Aorta (tissue), 5 donors: ENCODE measurements at places on chromosomes 12 and 14.
A peak's percentile ranks its signal among the peaks of the same experiment; 100 is the strongest.

DNA sequence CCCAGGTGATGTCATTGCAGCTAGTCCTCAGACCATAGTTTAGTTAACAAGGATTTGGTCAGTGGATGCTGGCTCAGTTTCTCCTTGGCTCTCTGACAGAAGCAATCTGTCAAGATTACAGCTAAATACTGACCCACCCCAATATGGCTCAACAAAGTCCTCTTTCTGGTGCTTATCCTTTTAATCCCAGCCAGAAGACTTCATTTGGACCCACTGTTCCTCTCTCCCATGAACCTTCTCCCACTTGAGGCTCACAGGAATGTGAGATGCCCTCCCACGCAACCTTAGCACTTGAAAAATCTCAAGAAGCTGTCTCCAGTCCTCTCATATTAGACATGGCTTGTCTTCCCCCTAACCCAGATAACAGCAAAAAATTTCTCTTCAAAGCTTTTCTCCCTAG is 47.7 kb downstream of the C12orf50 start:
- no peaks in the 10 kb centered on the region for H3K27me3 ChIP-seq
- H3K4me1 ChIP-seq: no peaks in the 10 kb centered on the region
- H3K27ac ChIP-seq: no peak overlapping the region
- DNase-seq: no peak
- no peak overlapping the region for H3K4me3 ChIP-seq

- no peak overlapping the region for H3K27ac ChIP-seq
- no peaks in the 10 kb centered on the region for H3K27me3 ChIP-seq
- H3K36me3 ChIP-seq: no peaks in the 10 kb centered on the region
- no peak for DNase-seq
- no peak overlapping the region for H3K4me3 ChIP-seq
Measured at GRCh38 chr14:76391981-76392690, 16.2 kb downstream of the ESRRB start.

GRCh38 chr12:5692850-5693249 is 252.2 kb downstream of the ANO2 start:
- H3K27ac ChIP-seq: no peak overlapping the region
- no peaks in the 10 kb centered on the region for H3K36me3 ChIP-seq
- H3K27me3 ChIP-seq: no peaks in the 10 kb centered on the region
- H3K4me1 ChIP-seq: no peaks in the 10 kb centered on the region

- H3K36me3 ChIP-seq: no peaks in the 10 kb centered on the region
- H3K4me3 ChIP-seq: no peak overlapping the region
- no peaks in the 10 kb centered on the region for H3K27me3 ChIP-seq
Measured at GRCh38 chr12:130031571-130032189, 127.9 kb upstream of the TMEM132D start.

DNA sequence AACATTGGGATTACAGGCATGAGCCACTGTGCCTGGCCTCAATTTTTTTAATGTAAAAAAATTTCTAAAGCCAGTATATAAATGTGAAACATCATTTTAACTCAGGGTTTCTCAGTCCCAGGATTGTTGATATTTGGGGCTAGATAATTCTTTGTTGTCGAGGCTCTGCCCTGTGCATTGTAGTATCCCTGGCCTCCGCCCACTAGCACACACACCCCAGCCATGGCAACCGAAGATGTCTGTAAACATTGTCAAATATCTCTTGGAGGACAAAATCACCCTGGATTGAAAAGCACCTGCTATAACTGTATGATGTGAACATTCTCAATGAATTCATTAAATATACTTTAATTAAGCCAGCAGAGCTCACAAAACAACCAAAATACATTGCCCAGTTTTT is 8.4 kb upstream of the CIT start:
- no peak for DNase-seq
- no peak overlapping the region for H3K27ac ChIP-seq
- H3K4me3 ChIP-seq: no peak overlapping the region
- H3K4me1 ChIP-seq: no peaks in the 10 kb centered on the region

- DNase-seq: no peak
- no peak overlapping the region for H3K27ac ChIP-seq
Measured at GRCh38 chr14:99157246-99157645, 114.8 kb downstream of the BCL11B start.

DNA sequence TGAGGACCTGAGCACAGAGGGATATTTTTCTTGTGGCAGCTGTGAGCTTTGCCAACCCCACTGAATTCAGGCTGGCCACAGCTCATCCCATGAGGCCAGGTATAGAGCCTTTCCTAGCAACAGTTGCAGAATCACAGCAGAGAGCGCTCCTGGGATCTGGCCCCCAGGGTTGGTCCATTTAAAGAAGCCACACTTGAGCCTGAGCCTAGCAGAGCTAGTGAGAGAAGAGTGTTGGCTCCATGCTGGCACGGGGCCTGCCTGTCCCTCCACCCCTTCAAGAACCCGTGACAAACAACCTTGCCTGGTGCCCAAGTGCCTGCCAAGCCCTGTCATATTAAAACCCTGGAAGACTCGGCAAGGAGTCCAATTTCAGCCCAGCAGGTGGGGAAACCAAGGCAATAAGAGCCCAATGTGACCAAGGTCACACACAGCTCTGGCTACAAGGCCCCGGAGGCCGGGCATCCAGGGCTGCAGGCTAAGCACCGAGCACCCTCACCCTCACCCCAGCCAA is 91.6 kb downstream of the LRRC74A start:
- no peak for DNase-seq
- peaks cover 8% of the 10 kb centered on the region for H3K4me1 ChIP-seq
- peak overlapping the region; percentile 85 for H3K27ac ChIP-seq
- no peaks in the 10 kb centered on the region for H3K27me3 ChIP-seq
- H3K4me3 ChIP-seq: no peak overlapping the region

DNA sequence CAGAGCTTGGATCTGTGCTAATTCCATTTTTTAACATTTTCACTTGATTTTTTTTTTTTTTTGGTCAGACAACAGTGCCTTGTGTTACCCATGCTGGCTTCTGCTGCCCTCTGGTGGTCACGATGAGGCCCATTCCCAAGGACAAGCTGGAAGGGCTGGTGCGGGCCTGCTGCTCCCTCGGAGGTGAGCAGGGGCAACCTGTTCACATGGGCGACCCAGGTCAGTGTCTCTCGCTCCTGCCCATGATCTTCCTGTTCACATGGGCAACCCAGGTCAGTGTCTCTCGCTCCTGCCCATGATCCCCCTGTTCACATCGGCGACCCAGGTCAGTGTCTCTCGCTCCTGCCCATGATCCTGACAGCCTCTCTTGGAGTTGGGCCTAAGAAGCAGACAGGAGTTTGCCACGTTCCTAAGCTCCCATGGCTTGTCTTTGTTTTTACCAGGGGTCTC is 59.4 kb downstream of the DGLUCY start:
- no peaks in the 10 kb centered on the region for H3K27me3 ChIP-seq
- DNase-seq: peak; percentile 93
- no peak overlapping the region for H3K27ac ChIP-seq
- no peaks in the 10 kb centered on the region for H3K4me1 ChIP-seq
- H3K4me3 ChIP-seq: no peak overlapping the region

GRCh38 chr12:101929365-101930041 is 52.1 kb downstream of the DRAM1 start:
- DNase-seq: no peak
- H3K27me3 ChIP-seq: no peaks in the 10 kb centered on the region

GRCh38 chr12:538731-539539 is 79.2 kb downstream of the B4GALNT3 start:
- H3K27me3 ChIP-seq: no peaks in the 10 kb centered on the region
- no peaks in the 10 kb centered on the region for H3K4me1 ChIP-seq
- DNase-seq: peak; percentile 87
- no peak overlapping the region for H3K27ac ChIP-seq

DNA sequence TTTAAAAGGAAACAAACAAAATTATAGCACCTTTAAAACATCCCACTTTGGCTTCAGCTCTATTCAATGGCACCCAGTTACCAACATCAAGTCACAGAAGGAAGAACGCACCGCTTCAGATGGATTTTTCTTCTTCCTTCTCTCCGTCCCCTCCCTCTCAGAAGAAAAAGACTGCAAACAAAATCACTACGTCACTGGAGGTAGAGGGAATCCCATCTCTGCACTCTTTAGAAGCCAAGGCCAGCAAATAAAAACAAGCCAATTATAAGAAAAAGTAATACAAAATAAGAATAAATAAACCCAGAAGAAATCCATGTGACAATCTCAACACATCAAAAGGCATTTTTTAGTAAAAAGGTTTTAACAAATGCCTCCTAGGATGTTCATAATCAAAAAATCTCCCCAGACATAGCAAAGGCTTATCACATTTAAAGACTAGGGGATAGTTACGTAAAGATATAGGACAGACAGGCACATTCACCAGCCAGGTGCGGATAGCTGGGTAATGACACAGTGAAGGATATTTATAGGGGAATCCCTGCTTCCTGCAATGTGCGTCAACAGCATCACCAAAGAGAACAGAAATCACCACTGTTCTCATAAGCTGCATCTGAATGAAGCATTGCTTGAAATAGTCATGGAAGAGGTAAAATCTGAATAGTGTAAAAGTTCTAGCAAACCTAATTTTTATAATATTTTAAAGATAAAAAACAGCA is 89.4 kb downstream of the R3HDM2 start:
- H3K36me3 ChIP-seq: no peaks in the 10 kb centered on the region
- H3K4me1 ChIP-seq: peaks cover 4% of the 10 kb centered on the region
- DNase-seq: no peak

- H3K4me1 ChIP-seq: no peaks in the 10 kb centered on the region
- H3K27me3 ChIP-seq: no peaks in the 10 kb centered on the region
- DNase-seq: no peak
- H3K4me3 ChIP-seq: no peak overlapping the region
Measured at GRCh38 chr12:65817866-65818265, 6.4 kb upstream of the HMGA2 start.

DNA sequence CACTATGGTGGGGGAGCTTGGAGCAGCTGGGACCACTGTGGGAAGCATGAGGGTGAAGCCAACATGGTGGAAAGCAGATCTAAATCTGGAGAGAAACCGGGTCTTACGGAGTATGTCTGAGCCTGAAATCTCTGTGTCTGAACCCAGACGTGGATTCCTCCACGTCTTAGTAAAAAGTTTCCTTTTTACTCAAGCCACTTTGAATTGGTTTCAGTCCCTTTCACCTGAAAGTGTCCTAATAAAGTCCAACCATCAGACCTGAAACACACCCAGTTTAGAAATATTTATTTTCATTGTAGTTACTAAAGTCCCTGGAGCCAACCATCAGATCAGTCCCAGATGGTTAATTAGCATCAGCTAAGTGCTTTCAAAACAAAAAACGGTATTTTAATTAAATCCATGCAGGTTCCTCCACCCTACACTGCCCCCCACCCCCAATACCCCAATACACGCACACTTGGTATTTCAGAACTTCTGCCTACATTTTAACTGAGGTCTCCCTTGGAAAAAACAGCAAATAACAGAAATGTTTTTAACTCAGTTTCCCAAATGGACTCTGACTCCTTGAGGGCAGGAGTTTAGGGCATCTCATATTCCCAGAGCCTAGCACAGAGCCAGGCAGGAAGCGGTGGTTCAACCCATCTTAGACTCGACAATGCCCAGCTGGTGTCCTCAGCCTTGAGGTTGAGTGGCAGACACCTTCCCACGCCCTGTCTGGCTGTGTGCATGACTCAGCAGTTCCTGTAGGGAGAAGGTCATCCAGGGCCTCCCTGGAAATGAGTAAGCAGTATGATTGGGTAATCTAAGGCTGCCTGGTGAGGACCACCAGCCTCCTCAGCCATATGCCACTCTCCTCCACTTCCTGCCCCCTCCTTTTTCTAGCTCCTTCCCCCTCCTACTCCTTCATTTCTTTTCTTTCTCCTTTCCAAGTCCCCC is 175.8 kb downstream of the TTC8 start:
- no peaks in the 10 kb centered on the region for H3K36me3 ChIP-seq
- peaks cover 2% of the 10 kb centered on the region for H3K27me3 ChIP-seq
- H3K4me1 ChIP-seq: no peaks in the 10 kb centered on the region
- H3K4me3 ChIP-seq: no peak overlapping the region
- DNase-seq: peak; percentile 74
- no peak overlapping the region for H3K27ac ChIP-seq

- no peak within 1 kb of the TSS for H3K27ac ChIP-seq
- DNase-seq: peak; percentile 74
- no peaks in the 10 kb centered on the region for H3K36me3 ChIP-seq
- H3K4me3 ChIP-seq: no peak within 1 kb of the TSS
Measured at GRCh38 chr12:6635856-6636531, at the start of gene LPAR5. Gene LPAR5 (minus strand): TSS chr12:6635959. CDS start chr12:6621248, 14,711 bp downstream.

- H3K4me1 ChIP-seq: no peaks in the 10 kb centered on the region
- DNase-seq: peak; percentile 71
- H3K4me3 ChIP-seq: no peak overlapping the region
- H3K27ac ChIP-seq: no peak overlapping the region
- H3K36me3 ChIP-seq: no peaks in the 10 kb centered on the region
Measured at GRCh38 chr14:102226356-102227125, 78.4 kb downstream of the MOK start.

DNA sequence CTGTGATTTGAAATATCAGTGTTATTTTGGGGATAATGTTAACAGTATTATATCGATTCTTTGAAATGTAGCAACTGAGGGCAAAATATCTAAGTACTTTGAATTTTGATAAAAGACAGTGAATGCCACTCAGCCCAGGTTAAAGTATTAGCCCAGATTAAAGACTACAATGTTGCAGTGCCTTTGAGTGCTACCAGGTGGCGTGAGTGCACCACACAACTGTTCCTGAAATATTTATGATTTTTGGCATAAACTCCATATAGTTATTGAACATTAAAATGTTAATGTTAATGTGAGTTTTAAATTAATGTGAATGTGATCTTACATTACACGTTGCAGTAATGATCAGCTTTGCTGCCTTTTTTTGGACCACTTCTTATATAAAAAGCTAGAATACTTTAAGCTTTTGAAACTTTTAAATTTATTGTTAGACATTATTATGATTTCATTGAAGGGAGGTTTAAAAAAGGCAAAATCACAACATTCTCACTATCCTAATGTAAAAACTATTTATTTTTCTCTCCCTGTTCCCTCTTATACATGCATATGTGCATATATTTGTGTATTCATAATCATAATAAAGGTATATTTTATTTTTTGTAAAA is 22.5 kb downstream of the MRPS35 start:
- no peaks in the 10 kb centered on the region for H3K4me1 ChIP-seq
- DNase-seq: no peak
- no peaks in the 10 kb centered on the region for H3K27me3 ChIP-seq
- no peak overlapping the region for H3K4me3 ChIP-seq

- H3K27ac ChIP-seq: no peak overlapping the region
- no peaks in the 10 kb centered on the region for H3K36me3 ChIP-seq
- peaks cover 3% of the 10 kb centered on the region for H3K4me1 ChIP-seq
- no peak overlapping the region for H3K4me3 ChIP-seq
- DNase-seq: no peak
- no peaks in the 10 kb centered on the region for H3K27me3 ChIP-seq
Measured at GRCh38 chr12:93541578-93542225, 30.8 kb upstream of the SOCS2 start.

DNA sequence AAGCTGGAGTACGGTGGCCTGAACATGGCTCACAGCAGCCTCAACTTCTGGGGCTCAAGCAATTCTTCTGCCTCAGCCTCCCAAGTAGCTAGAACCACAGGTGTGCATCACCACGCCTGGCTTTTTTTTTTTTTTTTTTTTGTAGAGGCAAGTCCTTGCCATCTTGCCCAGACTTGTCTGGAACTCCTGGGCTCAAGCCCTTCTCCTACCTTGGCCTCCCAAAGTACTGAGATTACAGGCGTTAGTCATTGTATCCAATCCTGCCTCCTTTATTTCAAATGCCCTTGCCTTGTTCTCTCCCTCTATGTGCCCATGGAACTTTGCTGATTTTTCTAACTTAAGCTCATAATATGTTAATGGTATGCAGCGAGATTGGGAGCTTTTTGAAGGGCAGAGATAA is 49.2 kb upstream of the PRICKLE1 start:
- no peaks in the 10 kb centered on the region for H3K27me3 ChIP-seq
- H3K4me3 ChIP-seq: no peak overlapping the region
- H3K36me3 ChIP-seq: no peaks in the 10 kb centered on the region
- H3K4me1 ChIP-seq: no peaks in the 10 kb centered on the region

- H3K4me1 ChIP-seq: no peaks in the 10 kb centered on the region
- H3K27me3 ChIP-seq: no peaks in the 10 kb centered on the region
- no peaks in the 10 kb centered on the region for H3K36me3 ChIP-seq
- no peak overlapping the region for H3K27ac ChIP-seq
- H3K4me3 ChIP-seq: no peak overlapping the region
Measured at GRCh38 chr14:98227727-98228111, 1044.3 kb downstream of the BCL11B start.
